ENCODE measurements at places on chromosomes 2 and 18. TPM values are rescaled to one million over a fixed set of nuclear protein-coding genes. Genes with fewer than 3 reads are reported as not detected.

DNA sequence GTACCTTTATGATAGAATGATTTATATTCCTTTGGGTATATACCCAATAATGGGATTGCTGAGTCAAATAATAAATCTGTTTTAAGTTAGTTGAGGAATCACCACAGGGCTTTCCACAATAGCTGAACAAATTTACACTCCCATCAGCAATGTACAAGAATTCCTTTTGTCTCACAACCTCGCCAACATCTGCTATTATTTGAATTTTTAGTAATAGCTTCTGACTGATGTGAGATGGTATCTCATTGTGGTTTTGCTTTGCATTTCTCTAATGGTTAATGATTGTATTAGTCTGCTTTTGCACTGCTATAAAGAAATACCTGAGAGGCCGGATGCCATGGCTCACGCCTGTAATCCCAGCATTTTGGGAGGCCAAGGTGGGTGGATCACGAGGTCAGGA, 1387.6 kb upstream of the ACVR2A start:
- DNase-seq: no peak

GRCh38 chr2:223724861-223725260, 112.5 kb downstream of the AP1S3 start:
- no peak for DNase-seq

SLC9A4 gene
- 0.14 TPM for total RNA-seq

DNA sequence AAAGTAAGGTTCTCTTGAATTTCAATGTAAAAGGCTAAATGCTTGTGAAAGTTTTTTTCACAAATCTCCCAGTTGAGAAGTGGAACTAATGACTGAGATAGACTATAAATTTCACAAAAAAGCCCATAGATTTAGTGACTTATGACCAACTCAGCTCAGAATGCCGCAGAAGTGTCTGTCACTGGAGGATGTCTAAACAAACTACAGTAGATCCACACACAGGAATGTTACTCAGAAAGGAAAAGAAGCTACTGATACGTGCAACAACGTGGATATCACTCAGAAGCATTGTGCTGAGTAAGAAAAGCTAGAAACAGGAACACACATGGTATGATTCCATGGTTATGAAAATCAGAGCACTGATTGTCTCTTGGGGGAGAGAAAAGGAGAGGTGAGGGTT, 151.9 kb downstream of the DOCK10 start:
- DNase-seq: no peak

CDH19 gene
- total RNA-seq: not detected

GRCh38 chr2:193590831-193591230, 1396.1 kb upstream of the TMEFF2 start:
- no peak for DNase-seq

- peak; percentile 57 for DNase-seq
Measured at GRCh38 chr2:219689676-219690628, 62.5 kb downstream of the SLC4A3 start.

Measured in activated T-cell treated with anti-CD3 and anti-CD28 coated beads, Interleukin-2, amount 50 U/mL, for 72 hours (primary cell).